ENCODE measurements at places on chromosomes 16 and 17. TPM values are rescaled to one million over a fixed set of nuclear protein-coding genes. Genes with fewer than 3 reads are reported as not detected.

Gene BLMH
- polyA plus RNA-seq, result 2.5 TPM

Gene SNX20
- not detected for polyA plus RNA-seq

Gene MAPK7
- 0.24 TPM for polyA plus RNA-seq

Gene TEKT1
- polyA plus RNA-seq, result not detected
